ENCODE measurements at places on chromosomes 6 and 20. TPM values are rescaled to one million over a fixed set of nuclear protein-coding genes. Genes with fewer than 3 reads are reported as not detected.

The C6orf132 gene
- total RNA-seq: 96.9 TPM

The HLA-DRB1 gene
- 10.8 TPM for total RNA-seq

The BPIFB4 gene
- not detected for total RNA-seq

DNA sequence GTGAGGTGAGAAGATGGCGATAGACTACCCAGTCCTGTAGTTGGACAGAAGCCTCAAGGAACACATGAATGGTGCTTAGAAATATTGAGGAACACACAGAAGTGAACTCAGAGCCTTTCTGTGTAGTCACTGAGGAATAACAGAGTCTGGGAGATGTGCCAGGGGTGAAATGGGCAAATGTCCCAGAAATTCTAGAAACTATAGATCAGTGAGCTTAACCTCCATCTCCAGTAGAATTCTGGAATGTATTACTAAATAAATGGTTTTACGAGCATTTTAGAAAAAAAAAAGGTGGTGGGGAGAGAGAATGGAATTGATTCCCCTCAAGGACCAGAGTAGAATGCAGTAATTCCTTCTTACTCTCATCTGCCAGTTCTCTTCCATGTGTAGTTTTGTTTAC is 380.0 kb downstream of the LMBRD1 start:
- no peaks in the 10 kb centered on the region for H3K4me1 ChIP-seq
- no peak overlapping the region for H3K4me3 ChIP-seq
- no peak for DNase-seq
- no peaks in the 10 kb centered on the region for H3K27me3 ChIP-seq
- no peaks in the 10 kb centered on the region for H3K36me3 ChIP-seq
- H3K27ac ChIP-seq: no peak overlapping the region

GRCh38 chr20:24744747-24745146 is 204.3 kb upstream of the CST7 start:
- H3K4me3 ChIP-seq: no peak overlapping the region
- no peak for DNase-seq
- no peaks in the 10 kb centered on the region for H3K36me3 ChIP-seq

DNA sequence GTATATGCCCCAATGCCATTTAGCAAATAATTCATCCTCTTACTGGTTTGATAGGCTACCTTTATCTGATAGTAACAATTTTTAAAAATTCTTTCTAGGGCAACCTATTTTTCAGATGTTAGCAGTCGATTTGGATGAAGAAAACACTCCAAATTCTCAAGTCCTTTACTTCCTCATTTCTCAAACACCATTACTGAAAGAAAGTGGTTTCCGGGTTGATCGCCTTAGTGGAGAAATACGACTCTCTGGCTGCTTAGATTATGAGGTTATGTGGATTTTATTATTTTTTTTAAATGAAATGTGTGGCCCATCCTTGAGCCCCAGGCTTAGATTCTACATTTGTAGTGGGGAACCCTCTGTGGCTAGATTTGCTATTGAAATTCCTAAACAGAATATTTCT is 26.3 kb downstream of the CDH26 start:
- H3K27ac ChIP-seq: no peak overlapping the region
- H3K36me3 ChIP-seq: no peaks in the 10 kb centered on the region
- DNase-seq: no peak
- H3K4me1 ChIP-seq: no peaks in the 10 kb centered on the region
- H3K27me3 ChIP-seq: no peaks in the 10 kb centered on the region
- no peak overlapping the region for H3K4me3 ChIP-seq

GRCh38 chr6:157673596-157673995 is 149.4 kb upstream of the SNX9 start:
- no peak overlapping the region for H3K27ac ChIP-seq
- no peaks in the 10 kb centered on the region for H3K36me3 ChIP-seq
- no peak overlapping the region for H3K4me3 ChIP-seq
- DNase-seq: no peak
- H3K27me3 ChIP-seq: no peaks in the 10 kb centered on the region
